Stimulated activated CD4-positive, alpha-beta T cell treated with anti-CD3 and anti-CD28 coated beads, Interleukin-2, amount 100 ng/mL, for 4 hours (primary cell): ENCODE measurements at places on chromosomes 2 and 18.
A peak's percentile ranks its signal among the peaks of the same experiment; 100 is the strongest.

DNA sequence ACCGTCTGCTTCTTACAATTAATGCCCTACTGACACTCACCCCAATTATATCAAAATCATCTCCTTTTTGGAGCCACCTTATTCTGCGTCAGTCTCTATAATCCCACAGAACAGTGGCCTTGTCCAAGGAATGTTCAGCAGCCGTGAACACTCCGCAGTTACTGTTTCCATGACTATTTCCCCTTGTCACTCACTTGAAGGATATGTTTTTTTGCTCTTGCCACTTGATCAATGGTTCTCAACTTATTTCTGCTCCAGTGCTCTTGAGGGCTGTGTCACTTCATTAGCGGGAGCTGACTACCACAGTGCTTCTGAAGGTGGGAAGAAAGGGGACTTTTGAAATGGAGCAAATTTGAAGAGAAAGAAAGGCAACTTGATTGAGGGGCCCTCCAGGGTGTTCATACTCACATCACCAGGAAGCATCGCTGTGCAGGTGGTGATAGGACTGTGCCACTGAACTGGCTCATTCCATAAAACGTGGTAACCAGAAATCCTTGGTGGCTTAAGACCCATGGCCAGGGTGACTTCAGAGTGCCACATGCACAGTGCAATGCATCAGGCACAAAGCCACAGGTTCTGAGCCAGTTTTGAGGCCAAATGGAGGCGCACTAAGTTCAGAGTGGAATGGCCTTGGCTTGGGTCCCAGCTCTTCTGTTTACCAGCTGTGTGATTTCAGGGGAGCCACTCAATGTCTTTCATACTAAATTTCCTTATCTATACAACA, 320.6 kb upstream of the RAB12 start:
- DNase-seq = no peak

DNA sequence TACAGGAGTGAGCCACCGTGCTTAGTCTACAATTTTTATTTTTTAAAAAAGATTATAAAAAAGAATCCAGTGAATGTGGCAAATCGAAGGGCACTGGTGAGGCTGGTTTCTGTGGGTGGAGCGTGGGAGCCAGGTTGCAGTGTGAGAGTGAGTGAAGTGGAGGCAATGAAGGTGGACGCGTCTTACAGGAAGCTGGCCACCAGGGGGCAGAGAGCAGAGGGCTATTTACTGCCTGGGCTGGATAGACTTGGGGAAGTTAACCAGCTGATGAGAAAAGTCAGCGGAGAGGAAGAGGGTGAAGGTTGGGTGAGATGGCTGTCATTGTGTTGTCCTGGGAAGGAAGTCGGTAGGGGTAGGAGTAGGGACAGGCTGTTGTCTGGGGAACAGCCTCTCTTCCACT, 6.8 kb downstream of the SCTR start:
- DNase-seq = peak; percentile 6

GRCh38 chr2:62016957-62017356, 111.5 kb downstream of the COMMD1 start:
- no peak for DNase-seq

- no peak for DNase-seq
Observed at GRCh38 chr2:27717070-27717795, 53.5 kb downstream of the SLC4A1AP start.

GRCh38 chr2:17643031-17643615, 102.6 kb downstream of the VSNL1 start:
- no peak for DNase-seq

DNA sequence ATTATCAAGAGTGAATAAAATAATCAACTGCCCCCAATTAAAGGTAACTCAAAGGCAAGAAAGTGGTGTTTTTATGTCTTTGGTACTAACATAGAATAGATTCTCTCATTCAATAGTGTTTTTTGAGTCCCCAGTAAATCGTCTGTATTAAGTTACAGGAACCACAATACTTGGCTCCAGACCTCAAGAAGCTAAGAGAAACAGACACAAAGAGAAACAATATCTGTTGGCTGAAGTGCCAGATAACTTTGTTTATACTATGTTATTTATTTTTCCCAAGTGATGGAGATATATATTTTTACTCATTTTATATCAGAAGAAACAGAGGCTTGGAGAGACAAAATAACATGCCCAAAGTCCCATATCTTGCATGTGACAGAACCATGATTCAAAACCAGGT, 201.7 kb upstream of the HNRNPA3 start:
- no peak for DNase-seq

DNA sequence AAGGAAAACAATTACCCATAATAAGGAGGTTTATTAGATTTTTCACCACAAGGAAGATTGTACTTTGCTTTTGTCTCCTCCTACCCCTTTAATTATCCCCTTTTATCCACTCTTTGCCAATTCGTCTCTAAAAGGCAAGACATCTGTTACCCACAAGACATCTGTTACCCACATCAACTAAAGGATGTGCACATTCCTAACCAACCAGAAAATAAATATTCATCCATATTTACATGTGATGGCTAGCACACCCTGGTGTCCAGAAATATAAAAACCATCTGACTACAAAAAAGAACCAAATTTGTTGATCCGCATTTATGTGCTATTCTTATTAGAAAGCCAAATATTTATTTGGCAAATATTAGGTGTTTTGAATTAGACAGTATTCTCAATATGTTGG, 35.7 kb downstream of the ACVR1C start:
- DNase-seq = no peak

DNA sequence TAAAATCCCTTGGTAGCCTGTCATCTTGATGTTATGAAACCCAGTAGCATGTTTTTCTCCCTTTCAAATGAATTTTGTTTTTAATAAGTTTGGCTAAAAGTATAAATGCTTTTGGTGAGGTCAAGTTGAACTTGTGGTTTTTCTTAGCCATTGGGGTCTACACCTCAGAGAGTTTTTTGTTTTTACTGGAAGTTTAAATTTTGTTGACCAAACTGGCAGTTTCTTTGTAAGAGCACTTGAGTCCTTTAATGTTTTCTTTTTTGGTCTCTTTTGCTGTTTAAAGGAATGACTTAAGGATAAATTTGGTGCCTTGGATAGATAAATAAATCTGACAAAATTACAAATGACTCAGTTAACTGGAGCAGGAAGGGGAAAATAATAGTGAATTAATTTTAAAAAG, 577.3 kb downstream of the SATB2 start:
- no peak for DNase-seq

- no peak for DNase-seq
Observed at GRCh38 chr2:98301469-98301868, 44.8 kb upstream of the CNGA3 start.

- DNase-seq = no peak
Observed at GRCh38 chr2:151762694-151763093, 28.4 kb upstream of the NEB start.

DNA sequence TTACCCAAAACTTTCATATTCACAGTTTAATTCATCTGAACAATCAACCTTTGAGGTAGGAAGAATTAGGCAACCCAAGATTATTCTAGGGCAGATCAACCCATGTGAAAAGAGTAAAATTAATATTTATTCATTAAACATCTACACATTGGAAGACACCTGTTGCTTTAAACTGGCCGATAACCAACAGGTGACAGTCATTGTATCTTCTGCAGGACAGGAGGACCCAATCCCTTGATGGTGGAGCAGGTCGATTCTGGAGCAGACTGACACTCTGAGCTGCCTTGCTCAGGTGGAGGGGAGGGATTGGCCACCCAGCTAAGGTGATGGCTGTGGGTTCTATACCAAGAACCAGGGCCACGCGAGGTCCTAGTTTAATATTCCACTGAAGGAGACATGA, 230.3 kb downstream of the OSR1 start:
- no peak for DNase-seq

GRCh38 chr2:198143793-198144192, 339.4 kb downstream of the PLCL1 start:
- no peak for DNase-seq

- DNase-seq = no peak
Observed at GRCh38 chr2:182767578-182767977, 51.5 kb downstream of the DNAJC10 start.

- DNase-seq = no peak
Observed at GRCh38 chr2:30301551-30301950, 70.2 kb downstream of the LBH start.

DNA sequence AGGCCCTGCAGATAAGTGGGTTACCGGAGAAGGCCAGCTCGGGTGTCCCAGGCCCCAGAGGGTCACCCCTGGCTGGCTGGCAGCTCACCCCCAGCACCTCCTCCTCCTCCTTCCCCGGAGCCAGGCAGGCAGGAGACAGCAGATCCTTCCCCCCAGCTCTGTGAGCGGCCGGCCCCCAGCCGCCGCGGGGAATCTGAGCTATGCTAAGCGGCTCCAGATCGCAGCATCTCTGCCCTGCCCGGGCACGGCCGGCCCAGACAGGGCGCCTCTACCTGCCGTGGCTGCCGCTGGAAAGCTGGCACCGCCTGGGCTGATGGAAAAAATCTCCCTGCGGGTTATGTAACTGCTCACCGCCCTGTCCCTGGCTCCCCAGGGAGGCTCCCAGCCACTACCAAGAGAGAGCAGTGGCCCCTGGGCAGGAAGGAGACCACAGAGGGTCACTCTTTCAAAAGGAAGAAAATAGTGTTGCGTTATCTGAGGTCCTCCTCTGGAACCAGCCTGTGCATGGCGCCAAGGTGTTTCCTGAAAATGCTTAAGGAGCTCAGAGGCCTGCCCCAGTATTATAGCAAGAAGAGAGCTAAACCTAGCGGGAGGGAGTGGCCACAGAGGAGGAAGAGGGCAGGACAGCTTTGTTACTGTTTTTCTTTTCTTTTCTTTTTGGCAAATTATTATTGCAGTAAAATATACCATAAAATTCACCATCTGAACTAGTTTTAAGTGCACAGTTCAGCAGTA, 179.0 kb downstream of the SMAD7 start:
- no peak for DNase-seq

DNA sequence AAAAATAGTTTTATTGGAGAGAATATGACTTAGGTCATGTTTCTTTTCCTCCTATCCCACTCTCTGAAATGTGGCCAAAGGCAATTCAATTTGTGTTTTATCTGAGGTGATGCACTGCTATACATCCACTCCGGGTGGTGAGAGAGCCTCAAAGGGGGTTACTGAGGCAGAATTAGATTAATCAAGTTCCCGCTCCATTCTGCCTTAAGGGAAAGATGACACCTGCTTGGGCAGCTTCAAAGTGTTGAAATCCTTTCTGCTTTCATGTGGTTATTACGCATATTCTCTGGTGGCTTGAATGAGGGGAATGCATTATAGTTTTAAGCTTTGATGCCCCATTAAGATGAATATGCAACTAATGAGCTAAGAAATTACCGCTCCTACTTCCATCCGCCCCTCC, 213.0 kb upstream of the TMEFF2 start:
- DNase-seq = no peak

GRCh38 chr18:56148373-56148772, 490.0 kb downstream of the TXNL1 start:
- no peak for DNase-seq

GRCh38 chr2:200828572-200829257, 17.0 kb downstream of the BZW1 start:
- no peak for DNase-seq

GRCh38 chr2:226256709-226257376, 542.8 kb downstream of the IRS1 start:
- no peak for DNase-seq

- DNase-seq = no peak
Observed at GRCh38 chr2:223306371-223306770, 254.4 kb downstream of the KCNE4 start.

DNA sequence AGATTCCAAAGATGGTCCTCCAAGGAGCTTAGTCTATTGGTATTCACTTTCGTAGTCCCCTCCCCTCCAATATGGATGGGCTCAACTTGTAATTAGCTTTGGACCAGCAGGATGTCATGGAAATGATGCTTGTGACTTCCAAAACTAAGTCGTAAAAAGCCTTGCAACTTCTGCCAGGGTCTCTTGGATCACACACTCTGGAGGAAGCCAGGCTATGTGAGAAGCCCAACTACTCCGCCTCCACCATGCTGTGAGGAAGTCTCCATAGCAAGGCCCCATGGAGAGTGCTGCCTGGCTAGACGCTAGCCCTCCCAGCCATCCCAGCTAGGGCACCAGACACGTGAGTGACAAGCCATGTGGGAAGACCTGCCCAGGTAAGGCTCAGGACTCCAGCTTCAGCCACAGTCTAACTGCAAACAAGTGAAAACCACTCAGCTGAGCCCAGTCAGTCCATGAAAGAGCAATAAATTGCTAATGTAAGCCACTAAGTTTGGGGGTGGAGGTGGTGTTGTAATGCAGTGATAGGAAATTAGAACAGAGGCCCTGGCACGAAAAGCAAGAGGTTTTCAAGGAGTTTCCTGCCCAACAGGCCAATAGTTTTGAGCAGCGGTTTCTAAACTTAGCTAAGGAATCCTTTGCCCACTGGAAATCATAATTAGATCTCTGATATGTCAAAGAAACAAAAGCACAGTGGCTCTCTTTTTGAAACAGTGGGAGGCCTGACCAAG, 77.5 kb upstream of the GLI2 start:
- no peak for DNase-seq

GRCh38 chr2:9889812-9890261, 46.6 kb downstream of the TAF1B start:
- DNase-seq = no peak

- DNase-seq = no peak
Observed at GRCh38 chr2:47569658-47570475, 166.9 kb downstream of the MSH2 start.

- DNase-seq = no peak
Observed at GRCh38 chr2:11889854-11890253, 143.4 kb downstream of the LPIN1 start.

GRCh38 chr2:181117206-181117925, 137.0 kb downstream of the UBE2E3 start:
- no peak for DNase-seq

- no peak for DNase-seq
Observed at GRCh38 chr2:66649006-66649405, 214.1 kb downstream of the MEIS1 start.

DNA sequence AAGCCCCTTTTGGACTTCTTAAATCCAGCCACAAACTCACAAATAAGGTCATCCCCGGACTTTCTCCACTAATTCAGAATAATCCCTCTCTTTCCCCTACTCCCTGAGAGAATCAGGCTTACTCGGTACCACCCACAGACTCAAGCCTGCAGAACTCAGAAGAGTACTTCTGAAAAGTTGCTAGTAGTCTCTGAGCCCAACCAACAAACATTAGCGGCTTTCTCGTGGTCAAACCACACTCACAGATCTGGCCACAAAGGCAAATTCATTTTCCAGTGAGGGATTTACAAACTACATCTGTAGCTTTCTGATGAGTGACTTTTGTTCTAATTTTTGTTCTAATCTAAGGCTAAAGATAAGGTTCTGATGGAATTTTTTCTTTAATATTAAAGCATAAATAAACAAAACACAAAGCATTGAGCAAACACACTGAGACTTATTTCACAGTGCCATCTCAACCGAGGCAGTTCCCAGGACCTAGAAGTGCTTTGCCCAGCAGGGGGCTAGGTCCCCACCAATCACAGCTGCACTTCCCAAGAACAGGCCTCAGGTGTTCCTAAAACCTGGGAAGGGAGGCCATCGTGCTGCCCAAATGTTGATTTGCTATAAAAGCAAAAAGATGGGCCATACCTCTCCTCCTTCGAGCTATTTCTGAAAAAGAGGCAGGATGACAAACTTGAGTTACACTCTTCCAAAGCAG, 110.7 kb downstream of the COLEC12 start:
- DNase-seq = no peak
